ENCODE measurements at places on chromosomes 5 and 9.

- DNase-seq: no peak
Measured at GRCh38 chr5:74105126-74105780, 479.3 kb downstream of the ARHGEF28 start.

GRCh38 chr9:124863371-124863871 is 1.5 kb downstream of the ARPC5L start:
- no peak for DNase-seq

DNA sequence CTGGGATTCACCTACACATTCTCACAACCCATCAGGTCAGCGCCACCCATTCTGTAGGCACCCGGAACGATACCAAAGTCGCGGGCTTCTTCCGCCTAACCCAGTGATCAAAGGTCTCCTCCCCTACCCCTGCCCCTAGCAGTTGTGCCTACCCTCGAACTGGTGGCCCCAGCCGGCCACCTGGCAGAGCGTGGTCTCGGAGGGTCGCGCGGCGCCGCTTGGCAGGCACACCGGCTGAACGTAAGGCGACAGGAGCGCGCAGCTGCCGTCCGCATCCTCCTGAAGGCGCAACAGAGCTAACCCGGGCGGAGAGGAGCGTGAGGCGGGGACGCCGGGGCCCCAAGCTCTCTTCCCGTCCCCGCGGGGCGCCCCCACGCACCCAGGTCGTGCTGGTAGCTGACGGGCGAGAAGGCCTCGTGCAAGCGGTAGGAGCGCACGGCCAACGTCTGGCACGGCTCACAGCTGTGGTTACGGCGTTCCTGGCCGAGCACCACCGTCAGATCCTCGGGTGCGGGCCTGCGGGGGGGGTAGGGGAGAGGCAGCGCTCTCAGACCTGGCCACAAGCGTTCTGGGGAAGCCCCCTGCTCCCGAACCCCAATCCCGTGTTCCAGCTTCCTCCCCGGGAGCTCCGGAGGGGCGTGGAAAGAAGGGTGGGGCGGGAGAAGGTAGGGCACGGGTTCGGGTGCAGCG is 2.8 kb upstream of the PFN3 start:
- no peak for DNase-seq

GRCh38 chr9:13364271-13365000 is 84.9 kb upstream of the MPDZ start:
- DNase-seq: no peak

DNA sequence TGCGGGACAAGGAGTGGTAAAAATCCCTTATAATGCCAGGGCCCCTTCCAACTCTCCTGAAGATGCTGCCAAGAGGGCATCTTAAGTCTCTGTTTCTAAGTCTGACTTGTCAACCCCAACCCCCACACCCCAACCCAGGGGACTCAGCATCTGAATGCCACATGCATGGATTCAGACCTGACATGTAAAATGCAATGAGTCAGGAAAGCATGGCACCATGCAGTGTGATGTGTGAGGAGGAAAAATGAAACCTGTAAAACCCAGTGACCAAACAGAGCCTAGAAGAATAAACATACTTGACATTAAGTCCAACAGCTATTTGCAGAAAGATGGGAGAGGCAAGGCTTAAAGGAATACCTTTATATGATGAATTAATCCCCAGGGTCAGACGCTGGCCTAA is 112.4 kb downstream of the ASTN2 start:
- no peak for DNase-seq

- no peak for DNase-seq
Measured at GRCh38 chr5:54518146-54518817, 723 bp downstream of the SNX18 start.

- no peak for DNase-seq
Measured at GRCh38 chr9:94951324-94952135, 225.0 kb downstream of the AOPEP start.

DNA sequence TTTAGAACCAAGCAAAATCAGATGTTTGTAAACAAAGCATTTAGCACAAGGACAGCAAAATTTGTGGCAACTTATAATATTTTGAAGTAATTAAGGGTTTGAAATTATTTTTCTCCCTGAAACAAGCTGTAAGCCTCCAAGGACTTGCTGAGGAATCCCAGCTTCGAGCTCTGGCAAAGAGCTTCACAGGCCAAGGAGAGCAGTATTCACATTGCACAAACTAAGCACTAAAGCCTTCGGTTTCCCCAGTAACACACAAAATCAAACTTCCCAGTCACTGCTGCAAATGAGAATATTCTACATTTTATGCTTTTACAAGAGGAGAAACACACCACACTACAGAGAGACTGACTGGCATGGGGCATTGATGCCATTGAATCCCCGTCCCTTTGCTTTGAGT is 101.9 kb downstream of the WDR41 start:
- DNase-seq: no peak

- no peak for DNase-seq
Measured at GRCh38 chr5:139137697-139138096, 60.5 kb downstream of the SIL1 start.

DNA sequence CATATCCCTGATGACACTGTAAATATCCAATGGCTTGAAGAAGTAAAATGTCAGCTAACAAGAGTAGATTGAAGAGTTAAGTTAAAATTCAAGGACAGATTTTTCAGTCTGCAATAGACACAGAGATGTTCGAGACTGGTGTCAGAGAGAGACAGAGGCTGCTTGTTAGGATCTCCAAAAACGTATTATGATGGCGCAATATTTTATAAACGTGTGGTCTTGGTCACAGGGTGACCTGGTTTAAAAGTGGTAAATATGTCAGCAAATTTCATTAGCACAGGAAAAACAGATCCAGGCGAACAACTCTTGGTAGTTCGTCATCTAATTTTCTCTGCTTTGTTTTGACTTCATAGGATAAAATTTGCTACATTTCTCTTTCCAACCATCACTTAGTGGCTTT is 317.4 kb downstream of the MCTP1 start:
- no peak for DNase-seq

All from Panc1 (cell line).